ENCODE measurements at places on chromosomes 11 and 22.

GRCh38 chr11:118910309-118911112 lies 15.2 kb downstream of the BCL9L start:
- DNase-seq, result no peak

- no peak for DNase-seq
These were observed 8.3 kb downstream of the GAS2 start for GRCh38 chr11:22674470-22675439.

GRCh38 chr11:19633276-19633675 lies 79.4 kb upstream of the NAV2 start:
- DNase-seq, result no peak

GRCh38 chr11:78325274-78325781 lies 92.3 kb downstream of the GAB2 start:
- no peak for DNase-seq

DNA sequence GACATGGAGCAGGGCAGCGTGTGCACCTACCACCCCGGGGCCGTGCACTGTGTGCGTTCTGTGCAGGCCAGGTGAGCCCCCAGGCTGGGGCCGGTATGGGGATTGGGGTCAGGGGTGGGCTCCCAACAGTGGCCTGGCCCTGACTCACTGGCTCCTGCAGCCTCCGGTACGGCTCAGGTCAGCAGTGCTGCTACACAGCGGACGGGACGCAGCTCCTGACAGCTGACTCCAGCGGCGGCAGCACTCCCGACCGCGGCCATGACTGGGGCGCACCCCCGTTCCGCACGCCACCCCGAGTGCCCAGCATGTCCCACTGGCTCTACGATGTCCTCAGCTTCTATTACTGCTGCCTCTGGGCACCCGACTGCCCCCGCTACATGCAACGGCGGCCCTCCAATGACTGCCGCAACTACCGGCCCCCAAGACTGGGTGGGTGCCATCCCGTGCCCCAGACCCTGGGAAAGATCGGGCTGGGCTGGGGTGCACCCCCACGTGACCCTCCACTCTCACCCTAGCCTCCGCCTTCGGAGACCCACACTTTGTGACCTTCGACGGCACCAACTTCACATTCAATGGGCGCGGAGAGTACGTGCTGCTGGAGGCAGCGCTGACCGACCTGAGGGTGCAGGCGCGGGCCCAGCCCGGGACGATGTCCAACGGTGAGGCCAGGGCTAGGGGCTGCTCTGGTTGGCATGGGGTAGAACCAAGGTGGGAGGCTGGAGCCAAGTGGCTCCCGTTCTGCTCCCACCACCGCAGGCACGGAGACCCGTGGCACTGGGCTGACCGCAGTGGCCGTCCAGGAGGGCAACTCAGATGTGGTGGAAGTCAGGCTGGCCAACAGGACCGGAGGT lies 4.4 kb downstream of the SUSD2 start:
- DNase-seq, result no peak

DNA sequence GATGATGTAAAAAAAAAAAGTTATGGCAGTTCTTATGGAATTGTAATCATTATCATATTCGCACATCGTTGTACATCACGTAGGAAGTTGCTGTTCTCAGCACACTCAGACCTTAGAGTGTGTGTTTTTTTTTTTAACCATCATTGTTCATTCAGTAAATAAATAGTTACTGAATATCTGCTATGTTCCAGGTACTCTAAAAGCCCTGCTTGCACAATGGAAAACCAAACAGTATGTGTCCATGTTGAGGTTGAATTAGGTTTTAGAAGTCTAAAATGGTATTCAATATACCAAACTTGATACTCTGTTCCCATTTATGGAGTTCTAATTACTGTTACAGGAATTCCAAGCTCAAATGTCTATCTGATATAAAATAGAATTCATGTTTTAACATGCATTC lies 41.2 kb downstream of the PDHX start:
- DNase-seq, result no peak

- no peak for DNase-seq
These were observed 1.5 kb upstream of the TOLLIP start for GRCh38 chr11:1310772-1311468.

- DNase-seq, result no peak
These were observed 12.7 kb upstream of the B4GALNT4 start for GRCh38 chr11:356610-357009.

- DNase-seq, result no peak
These were observed 35.4 kb downstream of the MOB2 start for GRCh38 chr11:1450949-1451710.

DNA sequence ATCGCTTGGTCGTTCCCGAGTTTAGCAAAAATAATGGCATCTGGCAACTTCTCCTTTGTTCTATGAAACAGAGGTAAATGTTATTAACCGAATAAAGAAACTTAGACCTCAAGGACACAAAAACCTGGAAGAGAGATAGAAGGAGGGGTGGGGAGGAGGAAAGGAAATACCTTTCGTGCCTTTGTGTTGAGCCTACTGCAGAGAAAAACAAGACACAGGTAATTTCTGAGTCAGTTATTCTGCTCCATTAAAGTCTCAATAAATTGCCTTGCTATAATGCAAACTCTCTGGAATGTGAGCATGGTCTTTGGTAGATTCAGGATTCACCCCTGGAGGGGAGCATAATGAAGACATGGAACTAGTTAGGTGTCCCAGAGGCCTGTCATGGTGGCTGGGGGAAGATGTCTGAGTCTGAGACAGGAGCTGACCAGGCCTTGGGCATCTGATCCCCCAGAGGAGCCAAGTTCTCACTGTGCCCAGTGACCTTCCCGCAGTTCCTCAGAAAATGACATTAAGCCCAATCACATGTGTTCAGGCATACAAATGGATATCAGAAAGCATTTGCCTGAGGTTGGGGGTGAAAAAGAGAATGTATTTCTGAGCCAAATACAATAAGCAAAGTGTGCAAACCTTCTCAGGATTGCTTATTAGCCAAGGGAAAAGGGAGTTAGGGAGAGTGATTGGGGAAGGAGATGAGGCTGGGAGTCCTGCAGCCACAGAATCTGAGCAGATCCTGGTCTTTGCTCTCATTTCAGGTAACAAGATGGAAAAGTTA lies 72.6 kb upstream of the CADM1 start:
- DNase-seq, result no peak

GRCh38 chr11:70885281-70886231 lies 366.8 kb downstream of the SHANK2 start:
- no peak for DNase-seq

GRCh38 chr11:95222817-95223216 lies 8.2 kb downstream of the SESN3 start:
- DNase-seq, result no peak

DNA sequence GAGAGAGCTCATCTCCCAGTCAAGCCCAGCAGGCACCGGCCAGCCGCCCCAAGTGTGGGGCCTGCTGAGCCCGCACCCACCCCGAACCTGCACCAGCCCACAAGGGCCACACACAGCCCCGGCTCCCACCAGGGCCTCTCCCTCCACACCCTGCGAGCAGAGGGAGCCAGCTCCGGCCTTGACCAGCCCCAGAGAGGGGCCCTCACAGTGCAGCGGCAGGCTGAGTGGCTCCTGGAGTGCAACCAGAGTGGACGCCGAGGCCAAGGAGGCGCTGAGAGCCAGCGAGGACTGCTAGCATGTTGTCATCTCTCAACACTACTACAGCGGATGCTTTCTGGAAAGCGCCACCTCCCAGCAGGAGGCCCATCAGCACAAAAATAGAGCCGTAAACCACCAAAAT lies 10.9 kb downstream of the DEFB108B start:
- no peak for DNase-seq

GRCh38 chr11:66979336-66979980 lies 4.4 kb downstream of the C11orf86 start:
- no peak for DNase-seq

GRCh38 chr11:46112961-46113607 lies 8.2 kb downstream of the PHF21A start:
- no peak for DNase-seq

DNA sequence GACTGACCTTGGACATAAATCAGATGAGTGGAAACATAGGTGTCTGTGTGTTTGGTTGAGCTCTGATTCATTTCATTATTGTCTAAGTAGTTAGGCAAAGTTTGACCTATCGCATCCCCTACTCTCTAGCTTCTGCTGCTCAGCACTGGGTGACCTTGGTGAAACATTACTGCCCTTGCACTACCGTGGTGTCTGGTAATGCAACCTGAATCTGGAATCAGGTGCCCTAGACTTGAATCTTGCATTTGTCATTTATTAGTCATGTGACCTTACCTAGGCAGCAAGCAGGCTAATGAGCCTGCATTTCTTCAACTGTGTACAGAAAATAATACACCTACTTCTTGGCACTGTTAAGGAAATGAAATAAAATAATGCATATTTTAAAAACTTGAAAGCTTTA lies 242.3 kb upstream of the BLID start:
- DNase-seq, result no peak

All from NCI-H1417 treated with DMSO at 0.1 percent for 48 hours (cell line).